HAP-1 (cell line): ENCODE measurements at places on chromosomes 16 and 17.

DNA sequence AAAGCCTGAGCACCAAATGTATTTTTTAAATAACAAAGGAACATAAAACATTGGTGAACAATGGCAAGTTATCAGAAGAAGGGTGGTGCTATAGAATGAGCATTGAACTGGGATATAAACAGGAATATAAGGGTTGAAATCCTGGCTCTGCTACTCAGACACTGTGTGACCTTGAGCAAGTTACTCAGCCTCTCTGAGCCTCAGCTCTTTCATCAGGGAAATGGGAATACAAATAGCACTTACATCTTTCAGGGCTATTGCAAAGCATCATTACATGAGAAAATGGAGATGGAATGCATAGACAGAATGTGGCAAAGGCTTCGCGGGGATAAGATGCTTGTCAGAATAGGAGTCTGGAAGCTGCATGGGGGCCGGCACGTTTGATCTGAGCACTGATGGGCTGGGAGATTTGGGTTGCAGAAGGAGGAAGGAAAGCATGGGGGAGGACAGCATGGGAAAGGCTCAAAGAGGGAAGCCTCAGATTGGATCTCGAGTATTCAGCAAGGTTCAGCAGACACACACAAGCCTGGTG is 4.8 kb upstream of the CDH5 start:
- DNase-seq: no peak

DNA sequence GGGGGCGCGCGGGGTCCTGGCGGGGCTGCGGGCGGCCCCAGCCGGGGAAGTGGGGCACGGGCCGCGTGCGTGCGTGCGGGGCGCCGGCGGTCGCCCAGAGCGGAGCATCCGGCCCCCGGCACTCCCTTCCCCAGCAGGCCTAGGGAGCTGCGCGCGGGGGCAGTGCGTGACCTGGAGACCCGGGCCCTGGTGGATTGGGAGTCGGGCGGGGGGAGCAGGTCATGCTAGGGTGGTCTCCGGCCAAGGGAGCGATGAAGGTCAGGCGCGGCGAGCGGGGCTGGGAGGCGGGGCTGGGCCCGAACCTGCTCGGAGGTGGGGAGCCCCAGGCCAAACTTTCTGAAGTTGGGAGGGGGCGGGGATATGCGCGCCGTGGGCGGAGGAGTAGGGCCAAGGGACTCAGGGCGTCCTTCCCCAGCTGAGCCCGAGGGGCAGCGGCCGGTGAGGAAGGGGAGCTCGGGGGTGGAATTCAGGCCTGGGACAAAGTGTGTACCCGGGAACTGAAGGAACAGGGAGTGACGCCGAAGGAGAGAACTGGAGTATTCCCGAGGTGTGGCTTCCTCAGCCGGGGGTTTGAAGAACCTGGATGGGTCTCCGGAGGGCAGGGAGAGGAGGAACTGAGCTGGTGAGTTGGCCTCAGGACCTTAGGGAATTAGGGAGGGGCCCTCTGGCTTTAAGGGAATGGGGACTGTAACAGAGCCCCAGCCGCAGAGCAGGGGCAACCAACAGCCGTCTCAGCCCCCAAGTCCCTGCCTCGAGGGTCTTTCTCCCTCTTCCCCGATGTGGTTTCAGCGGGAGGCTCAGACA is 589 bp downstream of the XYLT2 start:
- peak; percentile 28 for DNase-seq

DNA sequence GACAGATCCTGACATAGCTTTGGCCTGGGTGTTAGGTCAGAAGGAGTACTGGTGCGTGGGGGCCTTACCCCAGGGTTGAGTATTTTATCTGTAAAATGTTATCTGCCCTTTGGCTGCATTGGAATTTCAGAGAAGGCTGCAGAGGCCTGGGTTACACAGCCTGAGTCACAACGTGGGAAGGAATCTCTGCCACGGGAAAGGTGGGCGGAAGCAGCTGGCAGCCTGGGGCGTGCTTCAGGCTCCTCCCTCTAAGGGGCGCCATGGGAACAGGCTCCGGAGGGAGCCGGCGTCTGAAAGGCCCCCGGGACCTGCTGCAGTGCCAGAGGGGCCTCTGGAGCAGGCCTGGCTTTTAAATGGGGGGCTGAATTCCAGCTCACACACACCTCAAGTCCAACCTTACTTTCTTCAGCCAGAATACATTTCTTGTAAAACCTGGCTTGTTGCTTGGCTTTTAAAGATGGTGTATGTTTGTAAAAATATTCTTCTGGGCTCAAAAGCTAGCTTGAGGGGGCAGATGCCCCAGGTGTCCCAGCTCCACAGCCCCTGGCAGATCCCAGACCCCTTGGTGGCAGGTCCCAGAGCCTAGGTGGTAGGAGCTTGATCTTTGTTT is 142.2 kb downstream of the RAB11FIP4 start:
- DNase-seq: no peak

DNA sequence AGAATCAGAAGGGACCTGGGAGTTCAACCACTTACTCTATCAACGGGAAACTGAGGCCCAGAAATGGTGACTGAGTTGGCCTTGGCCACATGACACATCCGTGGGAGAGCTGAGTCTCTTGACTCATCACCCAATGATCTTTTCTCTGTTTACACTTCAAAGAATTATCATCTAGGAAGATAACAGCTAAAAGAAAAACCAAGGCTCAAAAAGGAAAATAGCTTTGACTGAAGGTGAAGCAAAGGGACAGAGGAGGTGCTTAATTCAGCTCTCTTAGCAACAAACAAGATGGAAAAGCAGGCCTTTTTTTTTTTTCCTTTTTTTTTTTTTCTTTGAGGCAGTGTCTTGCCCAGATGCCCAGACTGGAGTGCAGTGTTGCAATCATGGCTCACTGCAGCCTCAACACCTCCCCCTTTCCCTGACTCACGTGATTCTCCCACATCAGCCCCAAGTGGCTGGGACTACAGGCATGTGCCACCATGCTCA is 16.7 kb downstream of the ERCC4 start:
- no peak for DNase-seq

DNA sequence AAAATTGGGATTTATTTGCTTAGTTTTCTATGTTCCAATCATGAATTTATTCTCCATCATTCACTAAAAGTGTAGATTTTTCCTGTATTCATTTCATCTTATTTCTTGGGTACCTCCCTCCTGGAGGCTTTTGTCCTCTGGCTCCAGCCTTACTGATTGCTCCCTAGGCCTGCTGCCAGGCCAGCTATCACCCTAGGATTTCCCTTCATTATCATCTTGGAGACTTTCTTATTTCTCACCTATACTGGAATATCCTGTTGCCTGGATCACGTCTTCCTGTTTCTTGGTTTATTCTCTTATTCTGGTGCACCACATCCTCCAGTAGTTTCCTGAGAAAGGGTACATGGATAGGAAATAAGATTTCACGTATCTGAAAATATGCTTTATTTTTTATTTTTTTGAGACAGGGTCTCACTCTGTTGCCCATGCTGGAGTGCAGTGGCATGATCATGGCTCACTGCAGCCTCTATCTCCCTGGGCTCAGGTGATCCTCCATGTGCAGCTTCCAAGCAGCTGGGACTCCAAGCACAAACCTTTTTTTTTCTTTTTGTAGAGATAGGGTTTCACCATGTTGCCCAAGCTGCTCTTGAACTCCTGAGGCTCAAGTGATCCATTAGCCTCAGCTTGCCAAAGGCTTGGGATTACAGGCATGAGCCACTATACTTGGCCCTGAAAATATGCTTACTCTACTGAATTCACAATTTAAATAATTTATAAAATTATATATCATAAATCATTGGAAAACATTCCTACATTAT is 13.3 kb upstream of the KPNB1 start:
- DNase-seq: no peak

GRCh38 chr16:4401094-4401501 is 15.3 kb downstream of the CORO7 start:
- DNase-seq: no peak

DNA sequence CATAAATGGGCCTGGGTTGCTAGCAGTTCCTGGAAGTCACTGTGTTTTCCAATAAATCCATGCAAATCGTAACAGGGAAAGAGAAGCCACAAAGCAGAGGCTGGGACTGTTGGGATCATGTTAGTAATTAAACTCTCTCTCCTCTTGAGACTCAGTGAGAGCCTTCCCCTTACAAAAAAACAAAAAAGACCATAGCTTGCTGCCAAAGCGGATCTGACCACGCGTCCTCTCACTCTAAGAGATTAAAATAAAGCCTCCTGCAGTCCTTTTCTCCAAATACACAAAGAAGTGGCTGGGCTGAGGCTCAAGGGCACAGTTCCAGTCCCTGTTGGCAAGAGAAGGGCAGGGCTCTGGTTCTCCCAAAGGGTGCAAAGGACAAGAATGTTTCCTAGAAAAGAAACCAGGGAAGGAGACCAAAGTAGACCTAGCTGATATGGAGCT is 38.5 kb downstream of the PIGL start:
- peak; percentile 57 for DNase-seq

DNA sequence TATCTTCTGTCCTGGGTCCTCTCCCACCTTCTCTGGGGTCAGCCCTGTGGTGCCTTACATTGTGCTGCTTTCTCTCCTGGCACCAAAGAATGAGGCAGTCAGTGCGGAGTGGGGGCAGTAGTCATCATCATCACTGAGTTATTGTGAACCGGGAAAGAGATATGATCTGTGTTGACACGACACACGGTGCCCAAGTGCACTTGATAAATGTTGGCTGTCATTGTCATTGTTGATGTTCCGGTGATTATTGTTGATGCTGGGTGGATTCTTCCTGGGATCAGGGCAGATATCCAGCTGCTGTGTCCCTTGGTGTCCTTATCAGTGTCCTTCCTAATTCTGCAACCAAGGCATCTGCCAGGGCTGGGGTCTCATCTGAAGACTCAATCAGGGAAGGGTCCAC is 121.7 kb downstream of the ABCC6 start:
- no peak for DNase-seq

- no peak for DNase-seq
Measured at GRCh38 chr16:66988197-66988788, at the start of gene CES4A. Gene CES4A (plus strand): TSS chr16:66988589. CDS start chr16:66988773, 184 bp downstream.

DNA sequence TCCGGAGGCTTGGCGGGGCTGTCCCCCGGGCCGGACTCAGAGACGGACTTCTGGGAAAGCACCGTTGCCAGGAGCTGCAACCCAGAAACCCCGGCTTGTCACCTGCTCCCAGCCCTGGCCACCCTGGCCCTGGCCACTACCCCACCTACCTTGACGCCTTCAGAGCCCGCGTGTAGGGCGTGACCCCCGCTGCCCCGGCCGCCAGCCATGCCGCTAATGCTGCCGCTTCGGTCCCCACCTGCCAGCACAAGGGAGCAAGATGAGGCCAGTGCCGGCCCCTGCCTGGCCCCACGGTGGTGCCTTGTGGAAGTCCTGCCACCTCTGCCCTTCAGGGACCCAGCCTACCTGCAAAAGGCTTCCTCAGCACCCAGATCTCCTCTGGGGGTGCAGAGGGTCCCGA is 11.4 kb downstream of the CASKIN1 start:
- no peak for DNase-seq

DNA sequence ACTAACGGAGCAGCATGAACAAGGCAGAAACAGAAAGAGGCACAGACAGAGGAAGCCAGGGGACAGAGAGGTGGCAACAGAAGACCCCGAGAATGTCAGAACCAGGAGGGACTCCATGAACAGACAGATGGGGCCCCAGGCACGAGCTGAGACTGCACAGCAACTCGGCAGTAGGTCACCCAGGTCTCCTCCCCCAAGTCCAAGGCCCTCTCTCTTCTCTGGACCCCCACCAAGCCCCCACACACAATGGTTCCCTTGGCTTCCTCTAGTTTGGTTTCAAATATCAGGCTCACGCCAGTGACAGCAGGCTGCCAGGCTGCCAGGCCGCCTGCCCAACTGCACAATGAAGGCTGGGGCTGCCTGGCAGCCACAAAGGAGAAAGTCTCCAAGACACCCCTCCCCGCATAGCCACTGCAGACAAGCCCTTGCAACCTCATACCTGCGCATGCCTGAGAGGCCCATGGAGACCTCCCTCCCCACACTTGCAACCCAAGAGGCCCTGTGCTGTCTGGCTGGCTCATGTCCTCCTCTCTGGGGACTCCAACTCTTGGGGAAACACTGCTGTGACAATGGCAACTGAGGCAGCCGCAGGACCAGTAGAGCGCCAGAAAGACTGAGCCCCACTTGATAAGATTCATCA is 54.8 kb downstream of the PIMREG start:
- DNase-seq: no peak

DNA sequence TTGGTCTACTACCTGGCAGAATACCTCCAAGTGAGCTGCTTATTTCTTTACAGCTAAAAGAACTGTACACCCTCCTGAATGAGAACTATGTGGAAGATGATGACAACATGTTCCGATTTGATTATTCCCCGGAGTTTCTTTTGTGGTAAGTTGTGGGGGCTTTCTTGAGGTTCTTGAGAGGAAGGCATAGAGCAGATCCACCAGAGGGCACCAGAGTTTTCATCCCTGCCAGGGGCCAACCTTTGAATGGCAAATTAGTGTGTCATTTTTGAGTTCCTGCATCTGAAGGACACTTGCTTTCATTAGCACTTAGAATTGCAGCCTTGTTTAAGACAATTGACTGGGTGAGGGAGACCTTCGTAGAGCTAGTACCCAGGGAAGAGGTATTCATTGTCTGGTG is 35.0 kb downstream of the NMT1 start:
- peak; percentile 10 for DNase-seq

DNA sequence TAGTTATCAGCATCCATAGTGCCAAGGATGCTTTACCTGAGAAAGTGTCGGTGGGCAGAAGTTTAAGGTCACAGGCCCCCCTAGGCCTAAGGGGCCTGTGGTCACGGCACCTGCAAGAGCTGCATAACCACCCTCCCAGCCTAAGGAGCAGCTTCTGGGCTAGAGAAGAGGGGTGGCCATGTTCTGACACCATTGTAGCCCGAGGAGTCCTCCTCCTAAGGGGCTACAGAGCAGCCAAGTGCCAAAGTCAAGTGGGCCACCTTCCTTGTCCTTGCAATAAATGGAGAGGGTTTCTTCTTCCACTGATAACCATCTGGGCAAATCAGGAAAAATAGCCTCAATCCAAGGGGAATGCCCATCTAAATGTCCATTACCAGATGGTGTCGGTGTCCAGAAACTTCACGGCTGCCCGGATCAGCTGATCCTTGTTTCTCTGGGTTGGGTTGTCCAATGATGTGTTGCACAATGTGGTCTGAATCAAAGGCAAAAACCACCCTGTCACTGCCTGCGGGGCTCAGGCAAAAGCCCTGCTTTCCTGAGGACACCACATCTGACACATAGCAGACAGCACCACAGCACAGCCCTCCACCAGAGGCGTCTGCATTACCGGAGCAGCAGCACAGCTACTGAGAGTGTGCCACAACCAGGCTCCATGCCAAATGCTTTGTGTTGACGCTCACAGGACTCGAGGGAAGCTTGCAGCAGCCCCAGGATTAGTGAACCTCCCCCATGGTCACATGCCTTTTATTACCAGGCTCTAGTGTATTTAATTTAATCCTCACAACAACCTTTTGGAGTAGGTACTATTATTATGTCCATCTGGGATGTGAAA is 12.8 kb downstream of the ATPAF2 start:
- DNase-seq: peak; percentile 12
